ENCODE measurements at places on chromosomes 2 and 18.
A peak's percentile ranks its signal among the peaks of the same experiment; 100 is the strongest.

DNA sequence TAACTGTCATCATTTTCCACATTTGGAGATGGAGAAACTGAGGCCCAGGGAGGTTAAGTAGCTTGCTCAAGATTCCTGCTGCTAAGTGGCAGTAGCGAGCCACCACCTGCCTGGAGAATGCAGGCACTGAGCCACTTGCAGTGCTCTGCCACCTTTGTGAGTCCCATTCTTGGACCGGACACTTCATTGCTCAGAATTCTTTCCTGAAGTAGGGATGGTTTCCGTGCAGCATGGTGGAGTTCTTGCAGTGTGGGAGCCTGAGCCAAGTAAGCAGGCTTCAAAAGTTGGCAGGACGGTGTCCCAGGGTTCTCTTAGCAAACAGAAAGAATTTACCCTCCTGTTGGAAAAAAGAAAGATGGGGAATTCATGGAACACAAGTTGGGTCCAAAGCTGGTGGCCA, 115.0 kb upstream of the MMADHC start:
- no peak for DNase-seq

DNA sequence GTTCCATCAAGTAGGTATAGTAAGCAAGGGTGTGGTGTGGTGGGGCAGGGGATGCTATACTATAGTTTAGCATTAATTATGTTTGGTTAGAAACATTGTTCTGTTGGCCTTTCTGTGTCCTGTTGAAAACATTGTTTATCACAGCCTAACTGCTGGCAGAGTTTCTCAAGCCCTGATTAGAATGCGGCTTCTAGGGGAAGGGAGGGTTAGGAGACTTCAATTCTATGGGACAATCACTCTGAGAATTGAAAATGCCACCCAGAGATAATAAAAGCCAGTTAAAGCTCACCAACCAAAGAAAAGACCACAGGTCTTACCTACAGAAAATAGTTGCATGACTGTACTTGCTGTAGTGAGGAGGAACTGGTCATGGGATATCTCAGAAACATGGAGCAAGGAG, 19.9 kb upstream of the SMCHD1 start:
- DNase-seq, result no peak

GRCh38 chr2:125746321-125747164, 909.4 kb upstream of the GYPC start:
- no peak for DNase-seq

DNA sequence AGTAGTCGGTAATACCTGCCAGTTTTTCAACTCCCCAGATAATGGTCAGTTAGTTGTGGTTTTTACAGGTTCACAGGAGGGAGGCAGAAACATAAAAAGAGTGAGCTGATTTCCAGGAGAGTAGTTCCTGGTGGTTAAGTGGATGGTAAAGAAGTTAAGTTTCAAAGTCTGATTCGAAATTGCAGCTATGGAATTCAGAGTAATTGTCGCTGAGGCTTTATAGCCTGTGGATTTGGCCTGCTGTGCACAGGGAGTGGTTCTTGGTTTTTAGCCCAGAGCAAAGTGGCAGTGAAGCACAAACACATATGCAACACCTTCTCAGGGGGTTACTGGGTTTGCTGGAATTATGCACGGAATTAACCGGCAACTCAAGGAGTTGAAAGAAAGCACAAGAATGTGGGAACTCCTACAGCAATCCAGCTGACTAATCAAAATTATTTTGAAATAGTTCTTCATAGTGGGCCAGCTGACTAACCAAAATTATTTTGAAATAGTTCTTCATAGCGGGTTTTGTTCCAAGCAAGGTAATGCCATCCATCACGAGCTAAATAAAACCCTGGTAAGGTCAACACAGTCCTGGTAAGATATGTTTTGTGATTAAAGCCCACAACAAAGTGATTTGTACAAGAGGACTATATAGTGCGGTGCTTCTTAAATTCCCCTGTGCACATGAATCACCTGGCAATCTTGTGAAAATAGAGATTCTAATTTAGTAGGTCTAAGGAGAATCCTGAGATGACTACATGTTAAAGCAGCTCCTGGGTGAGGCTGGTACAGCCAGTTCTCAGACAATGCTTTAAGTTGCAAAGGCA, 94.4 kb downstream of the SGPP2 start:
- DNase-seq, result no peak

DNA sequence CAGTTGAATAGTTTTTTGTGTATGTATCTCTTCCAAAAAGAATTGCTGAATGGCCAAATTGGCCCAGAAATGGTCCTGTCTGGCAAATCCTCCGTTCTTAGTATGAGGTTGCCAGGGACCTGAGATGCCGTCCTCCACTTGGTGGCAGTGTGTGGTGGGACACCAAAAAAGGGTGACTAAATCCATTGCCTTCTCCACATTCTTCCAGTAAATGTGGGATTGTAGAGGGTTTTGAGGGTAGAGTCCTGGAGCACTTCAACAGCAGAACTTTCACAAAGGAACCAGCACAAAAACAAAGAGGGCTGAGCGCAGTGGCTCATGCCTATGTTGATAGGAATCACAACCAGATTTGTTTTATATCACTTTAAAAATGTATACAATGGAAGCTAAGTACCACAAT, 199.9 kb downstream of the BCL2 start:
- DNase-seq, result peak; percentile 18

DNA sequence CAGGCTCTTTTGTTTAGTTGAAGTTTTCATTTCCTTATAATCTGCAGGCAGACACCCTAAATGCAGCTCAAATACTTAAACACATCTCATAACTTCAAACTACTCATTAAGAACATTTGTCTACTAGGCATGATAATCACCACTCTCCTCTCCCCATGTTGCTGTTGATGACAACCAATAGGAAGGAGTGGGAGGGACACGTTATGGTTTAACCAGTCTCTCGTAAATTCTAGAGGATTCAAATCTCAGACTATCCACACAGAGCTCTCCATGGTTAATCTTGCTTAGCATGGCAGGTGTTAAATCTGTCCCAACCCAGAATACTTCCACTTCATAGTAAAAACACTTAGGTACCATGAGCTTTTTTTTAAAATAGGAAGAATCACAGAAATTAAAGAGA, 127.4 kb upstream of the AQP4 start:
- DNase-seq, result no peak
